Stimulated activated CD4-positive, alpha-beta T cell treated with anti-CD3 and anti-CD28 coated beads, Interleukin-15, amount 100 ng/mL, for 48 hours (primary cell): ENCODE measurements at places on chromosomes 3 and 15.
A peak's percentile ranks its signal among the peaks of the same experiment; 100 is the strongest.

DNA sequence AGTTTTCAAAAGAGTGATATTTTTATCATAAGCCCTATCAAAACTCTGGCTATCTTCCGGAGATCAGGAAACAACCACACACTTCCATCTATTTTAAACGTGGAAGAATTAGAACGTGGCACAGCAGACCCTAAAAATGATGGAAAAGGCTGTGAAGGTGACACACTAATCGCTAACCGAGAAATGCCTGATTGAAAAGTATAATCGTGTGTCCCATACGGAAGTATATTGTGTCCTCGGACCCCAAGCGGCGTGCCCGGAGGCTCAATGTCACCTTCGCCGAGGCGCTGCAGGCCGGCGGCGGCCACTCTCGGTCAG, 642 bp downstream of the COX5A start:
- DNase-seq: no peak

DNA sequence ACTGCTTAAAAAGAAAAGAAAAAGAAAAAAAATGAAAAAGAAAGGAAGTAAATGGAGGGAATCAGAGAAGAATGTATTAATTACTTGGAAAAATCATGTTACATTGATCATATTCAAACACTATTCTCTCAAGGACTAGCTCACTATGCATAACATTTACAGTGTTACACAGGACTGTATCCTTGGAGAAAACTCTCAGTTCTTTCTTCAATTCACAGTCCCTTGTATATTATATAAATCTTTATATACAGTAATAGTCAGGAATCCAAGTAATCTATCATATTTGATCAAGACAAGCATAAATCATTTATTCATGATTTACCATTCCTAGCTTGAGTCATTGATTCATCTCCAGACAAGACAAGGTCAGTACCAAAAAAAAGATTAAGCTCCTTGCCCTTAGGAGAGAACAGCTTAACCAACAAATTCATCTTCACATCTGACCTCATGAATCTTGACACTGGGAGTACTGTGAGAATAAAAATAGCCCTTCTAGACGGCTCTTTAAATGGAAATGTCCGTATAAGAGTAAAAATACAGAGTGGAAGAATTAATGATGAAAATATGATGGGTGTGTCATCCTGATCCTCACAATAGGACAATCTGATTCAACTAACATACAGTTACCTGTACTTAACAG, 980.4 kb downstream of the NAALADL2 start:
- no peak for DNase-seq

DNA sequence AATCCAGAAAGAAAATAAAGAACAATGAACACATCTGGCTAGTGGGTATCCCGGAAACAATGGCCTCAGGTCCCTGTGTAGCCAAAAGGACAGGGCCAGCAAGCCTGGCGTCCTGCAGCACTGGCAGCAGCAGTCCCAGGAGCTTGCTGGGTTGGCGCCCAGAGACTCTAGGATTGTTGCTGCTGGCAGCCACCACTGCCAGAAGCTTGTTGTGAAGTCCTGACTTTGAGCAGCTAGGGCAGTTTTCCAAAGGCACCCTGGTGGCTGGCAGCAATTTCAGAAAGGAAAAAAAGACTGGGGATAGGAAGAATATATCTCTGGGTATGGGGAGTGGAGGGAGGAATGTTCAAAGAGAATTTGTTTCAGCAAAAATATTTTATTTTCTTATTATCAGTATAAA, 11.3 kb downstream of the SHQ1 start:
- DNase-seq: no peak

GRCh38 chr3:10017636-10018292, 8.5 kb upstream of the FANCD2 start:
- DNase-seq: peak; percentile 59

GRCh38 chr3:11757929-11758328, 88.8 kb downstream of the TAMM41 start:
- no peak for DNase-seq

DNA sequence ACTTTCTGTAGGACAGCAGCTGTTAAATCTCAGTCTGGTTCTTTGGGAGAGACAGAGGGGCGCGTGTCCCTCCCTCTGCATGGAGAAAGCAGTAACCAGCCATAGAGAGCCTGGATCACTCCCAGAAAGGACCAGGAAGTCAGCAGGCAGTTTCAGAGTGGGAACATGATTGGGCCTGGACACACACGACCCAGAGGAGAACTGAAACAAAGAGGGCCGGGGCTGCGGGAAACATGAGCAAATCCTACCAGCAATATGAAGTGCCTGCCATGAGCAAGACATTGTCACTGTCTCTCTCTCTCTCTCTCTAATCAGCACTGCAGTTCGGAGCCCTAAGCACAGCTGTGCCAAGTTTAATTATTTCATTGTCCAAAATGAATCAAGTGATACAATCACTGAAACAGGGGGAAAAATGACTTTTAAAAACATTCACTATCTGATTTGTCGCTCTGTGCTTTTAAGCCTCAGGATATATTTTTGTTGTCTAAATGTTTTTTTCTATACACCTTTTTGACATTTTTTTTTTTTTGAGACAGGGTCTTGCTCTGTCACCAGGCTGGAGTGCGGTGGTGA, 17.6 kb downstream of the MUC13 start:
- DNase-seq: no peak

GRCh38 chr15:92163641-92164040, 230.0 kb upstream of the ST8SIA2 start:
- DNase-seq: no peak

- no peak for DNase-seq
Measured at GRCh38 chr3:8506571-8507061, 5.0 kb downstream of the LMCD1 start.

DNA sequence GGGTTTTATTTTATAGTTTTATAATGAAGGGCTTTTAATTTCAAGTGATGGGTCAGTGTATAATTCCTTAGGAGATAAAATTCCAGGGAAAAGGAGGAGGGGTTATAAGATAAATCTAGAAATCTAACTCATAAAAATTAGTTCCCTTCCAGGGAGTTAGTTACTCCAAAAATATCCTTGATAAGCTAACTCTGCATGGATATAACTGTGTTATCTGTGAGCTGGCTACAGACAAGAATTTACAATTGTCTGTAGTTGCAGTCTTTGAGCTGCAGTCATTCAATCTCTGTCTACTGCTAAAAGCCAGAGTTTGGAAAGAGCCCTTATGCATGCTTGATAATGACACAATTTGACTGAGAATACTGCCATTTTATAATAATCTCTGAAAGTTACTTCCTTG, 432.3 kb upstream of the TPRG1 start:
- no peak for DNase-seq
